Activated CD4-positive, alpha-beta memory T cell treated with anti-CD3 and anti-CD28 coated beads, Interleukin-2, amount 10 ng/mL, durations not matched to agents 7 days and 5 days (primary cell): ENCODE measurements at places on chromosomes 4 and X. TPM values are rescaled to one million over a fixed set of nuclear protein-coding genes. Genes with fewer than 3 reads are reported as not detected.

- H3K4me3 ChIP-seq, result no peak overlapping the region
- H3K4me1 ChIP-seq, result peaks cover 7% of the 10 kb centered on the region
- DNase-seq, result no peak
- no peak overlapping the region for H3K27ac ChIP-seq
- no peaks in the 10 kb centered on the region for H3K36me3 ChIP-seq
- H3K27me3 ChIP-seq, result peaks cover 24% of the 10 kb centered on the region
Observed at GRCh38 chr4:3766785-3767569, 792 bp downstream of the ADRA2C start.

DNA sequence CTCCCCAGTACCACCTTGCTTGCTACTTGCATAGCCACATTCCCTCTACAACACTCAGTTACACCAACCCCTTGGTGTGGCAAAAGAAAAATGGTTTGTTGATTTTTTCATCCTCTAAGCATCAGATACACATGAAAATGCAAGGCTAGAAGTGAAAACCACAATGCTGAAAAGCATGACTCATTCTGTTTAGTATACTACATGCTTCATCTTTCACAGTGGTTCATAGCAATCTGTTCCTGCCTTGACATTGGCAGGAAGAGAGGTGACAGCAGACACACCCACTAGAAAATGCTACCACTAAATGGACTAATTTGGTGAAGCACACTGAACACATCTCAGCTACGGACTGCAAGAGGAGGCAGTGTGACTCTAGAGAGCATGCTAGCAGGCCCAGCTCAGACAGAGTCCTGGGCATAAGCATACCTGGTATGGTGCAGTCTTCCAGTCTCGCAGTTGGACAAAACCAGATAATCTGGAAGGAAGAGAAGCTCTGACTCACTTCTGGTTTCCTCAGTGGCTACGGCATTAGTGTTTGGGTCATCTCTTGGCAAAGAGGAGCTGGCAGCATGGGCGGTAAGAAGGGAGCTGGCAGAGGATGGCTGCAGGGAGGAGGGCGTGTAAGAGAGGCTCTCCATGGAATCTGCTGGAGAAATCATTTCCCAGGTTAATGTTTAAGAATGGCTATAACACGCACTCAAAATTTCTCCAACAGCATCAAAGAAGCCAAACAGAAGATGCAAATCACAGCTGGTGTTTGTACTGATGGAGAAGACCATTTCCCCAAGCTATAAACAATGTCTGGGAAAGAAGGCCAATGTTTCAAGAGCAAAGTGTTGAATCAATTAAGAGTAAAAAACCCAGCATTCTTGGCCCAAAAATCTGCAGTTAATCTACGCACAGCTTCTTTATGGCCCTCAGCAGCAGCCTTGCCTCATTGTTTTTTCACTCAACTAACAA, 37.8 kb downstream of the GAB3 start:
- peak overlapping the region; percentile 52 for H3K4me3 ChIP-seq
- no peaks in the 10 kb centered on the region for H3K27me3 ChIP-seq
- DNase-seq, result peak; percentile 53
- H3K36me3 ChIP-seq, result peaks cover 39% of the 10 kb centered on the region
- peaks cover 64% of the 10 kb centered on the region for H3K4me1 ChIP-seq

DNA sequence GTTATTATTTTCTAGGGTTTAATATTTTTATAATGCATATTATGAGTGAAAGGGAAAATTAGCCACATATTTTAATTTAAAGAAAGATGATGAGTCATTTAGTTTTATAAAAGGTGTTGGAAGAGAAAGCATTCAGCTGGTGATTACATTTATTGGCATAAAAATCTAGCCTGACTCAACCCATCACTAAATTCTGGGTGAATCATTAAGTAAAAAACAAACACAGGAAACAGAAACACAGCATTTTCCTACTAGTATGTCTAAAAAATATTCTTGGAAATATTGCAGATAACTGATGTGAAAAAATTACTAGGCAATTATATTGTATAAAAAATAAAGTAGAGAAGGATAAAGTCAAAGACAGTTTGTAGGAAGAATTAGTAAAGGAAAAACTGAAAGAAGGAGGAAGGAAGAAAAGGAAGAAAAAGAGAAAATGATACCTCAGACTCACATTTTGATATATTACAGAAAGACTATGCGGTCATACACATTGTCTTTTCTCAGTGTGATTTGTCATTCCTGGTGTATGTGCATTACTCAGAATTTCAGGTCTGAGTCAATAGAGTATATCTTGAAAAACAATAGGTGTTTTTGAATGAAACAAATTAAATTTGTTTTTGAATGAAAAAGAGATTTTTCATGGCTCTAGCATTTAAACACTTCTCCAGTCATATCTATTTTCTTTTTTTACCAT, 48.0 kb upstream of the SPOCK3 start:
- no peak for DNase-seq
- no peak overlapping the region for H3K27ac ChIP-seq
- H3K36me3 ChIP-seq, result no peaks in the 10 kb centered on the region
- no peaks in the 10 kb centered on the region for H3K27me3 ChIP-seq
- H3K4me3 ChIP-seq, result no peak overlapping the region
- H3K4me1 ChIP-seq, result no peaks in the 10 kb centered on the region

GRCh38 chrX:118510111-118510510, 14.5 kb downstream of the DOCK11 start:
- peaks cover 29% of the 10 kb centered on the region for H3K4me1 ChIP-seq
- H3K4me3 ChIP-seq, result no peak overlapping the region
- no peak overlapping the region for H3K27ac ChIP-seq
- H3K36me3 ChIP-seq, result peaks cover 57% of the 10 kb centered on the region
- no peaks in the 10 kb centered on the region for H3K27me3 ChIP-seq

The SHISA3 gene
- 0.58 TPM for total RNA-seq
